Left renal pelvis (tissue), 4 donors: ENCODE measurements at places on chromosomes 4 and X. TPM values are rescaled to one million over a fixed set of nuclear protein-coding genes. Genes with fewer than 3 reads are reported as not detected.

The PRR32 gene
- not detected for polyA plus RNA-seq

GRCh38 chrX:143964549-143964948 lies 80.7 kb downstream of the UBE2NL start:
- DNase-seq = no peak

- DNase-seq = no peak
Measured at GRCh38 chr4:24598025-24598424, 13.7 kb upstream of the DHX15 start.

DNA sequence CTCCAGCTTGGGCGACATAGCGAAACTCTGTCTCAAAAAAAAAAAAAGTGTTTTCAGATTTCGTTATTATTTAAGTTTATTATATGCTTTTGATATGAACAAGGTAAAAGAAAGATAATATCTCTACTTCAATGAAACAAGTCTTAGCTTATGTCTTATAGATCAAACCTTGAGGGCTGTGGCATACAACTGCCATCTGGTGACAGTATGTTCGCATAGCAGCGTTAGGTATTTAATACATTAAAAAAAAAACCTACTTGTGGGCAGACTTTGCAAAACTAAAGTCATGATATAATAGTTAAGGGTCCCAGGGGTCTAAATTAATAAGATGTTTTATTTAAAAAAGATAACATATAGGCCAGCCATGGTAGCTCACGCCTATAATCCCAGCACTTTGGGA lies 161.2 kb upstream of the AMOT start:
- DNase-seq = no peak

DNA sequence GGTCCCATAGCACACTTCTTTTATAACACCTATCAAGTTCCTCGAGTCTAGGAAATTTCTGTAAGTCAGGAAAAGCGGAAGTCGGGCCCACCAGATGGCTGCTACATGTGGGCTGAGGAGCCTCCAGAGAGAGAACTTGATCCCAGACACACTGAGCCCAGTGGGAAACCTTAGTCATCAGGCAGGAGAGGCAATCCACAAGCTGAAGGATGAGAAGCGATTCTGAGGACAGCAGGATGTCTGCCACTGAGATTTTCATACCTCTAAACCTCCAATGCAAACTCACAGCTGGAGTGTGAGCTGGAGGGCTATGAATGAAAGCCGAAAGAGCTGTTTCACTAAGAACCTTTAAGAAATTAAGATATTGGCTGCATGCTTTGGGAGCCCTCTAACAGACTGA lies 52.6 kb upstream of the PDHA1 start:
- DNase-seq = no peak

DNA sequence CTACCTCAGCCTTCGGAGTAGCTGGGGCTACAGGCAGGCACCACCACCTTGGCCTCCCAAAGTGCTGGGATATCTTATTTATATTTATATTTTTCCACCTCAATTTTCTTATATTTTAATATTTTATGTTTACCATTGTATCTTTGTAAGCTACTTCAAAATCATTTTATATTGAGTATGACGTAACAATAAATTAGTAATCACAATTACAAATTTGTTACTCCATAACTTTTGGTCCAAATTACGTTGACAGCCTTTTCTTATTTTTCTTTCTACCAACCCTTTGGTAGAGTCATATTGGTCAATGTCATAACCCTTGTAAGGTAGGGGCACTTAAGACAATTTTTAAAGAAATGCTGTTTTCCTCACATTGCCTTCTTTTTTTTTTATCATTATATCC lies 104.0 kb upstream of the H2AZ1 start:
- DNase-seq = no peak

GRCh38 chr4:185210102-185210981 lies 944 bp downstream of the SNX25 start:
- peak; percentile 55 for DNase-seq

GRCh38 chrX:24018809-24019208 lies 8.2 kb downstream of the KLHL15 start:
- DNase-seq = no peak

GRCh38 chr4:23902222-23902804 lies 12.5 kb upstream of the PPARGC1A start:
- DNase-seq = no peak

- no peak for DNase-seq
Measured at GRCh38 chrX:50497114-50497513, 26.5 kb upstream of the DGKK start.

DNA sequence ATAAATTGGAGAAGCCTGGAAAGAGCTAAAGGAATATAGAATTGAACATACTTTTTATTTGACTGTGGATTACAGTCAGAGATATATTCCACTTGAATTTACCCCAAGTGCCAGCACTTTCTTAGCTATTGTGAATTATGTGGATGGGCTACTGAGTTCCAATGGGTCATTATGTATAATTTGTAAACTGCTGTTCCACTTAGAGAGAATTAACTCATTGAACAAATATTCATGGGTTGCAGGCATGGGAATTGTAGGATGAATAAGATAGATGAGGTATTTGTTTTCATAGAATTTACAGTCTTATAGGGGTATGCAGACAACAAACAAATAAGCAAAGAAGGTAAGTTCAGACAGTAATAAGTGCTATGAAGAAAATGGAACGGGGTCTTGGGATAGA lies 195.7 kb downstream of the SHROOM3 start:
- no peak for DNase-seq
